ENCODE measurements at places on chromosomes 2 and 18.

DNA sequence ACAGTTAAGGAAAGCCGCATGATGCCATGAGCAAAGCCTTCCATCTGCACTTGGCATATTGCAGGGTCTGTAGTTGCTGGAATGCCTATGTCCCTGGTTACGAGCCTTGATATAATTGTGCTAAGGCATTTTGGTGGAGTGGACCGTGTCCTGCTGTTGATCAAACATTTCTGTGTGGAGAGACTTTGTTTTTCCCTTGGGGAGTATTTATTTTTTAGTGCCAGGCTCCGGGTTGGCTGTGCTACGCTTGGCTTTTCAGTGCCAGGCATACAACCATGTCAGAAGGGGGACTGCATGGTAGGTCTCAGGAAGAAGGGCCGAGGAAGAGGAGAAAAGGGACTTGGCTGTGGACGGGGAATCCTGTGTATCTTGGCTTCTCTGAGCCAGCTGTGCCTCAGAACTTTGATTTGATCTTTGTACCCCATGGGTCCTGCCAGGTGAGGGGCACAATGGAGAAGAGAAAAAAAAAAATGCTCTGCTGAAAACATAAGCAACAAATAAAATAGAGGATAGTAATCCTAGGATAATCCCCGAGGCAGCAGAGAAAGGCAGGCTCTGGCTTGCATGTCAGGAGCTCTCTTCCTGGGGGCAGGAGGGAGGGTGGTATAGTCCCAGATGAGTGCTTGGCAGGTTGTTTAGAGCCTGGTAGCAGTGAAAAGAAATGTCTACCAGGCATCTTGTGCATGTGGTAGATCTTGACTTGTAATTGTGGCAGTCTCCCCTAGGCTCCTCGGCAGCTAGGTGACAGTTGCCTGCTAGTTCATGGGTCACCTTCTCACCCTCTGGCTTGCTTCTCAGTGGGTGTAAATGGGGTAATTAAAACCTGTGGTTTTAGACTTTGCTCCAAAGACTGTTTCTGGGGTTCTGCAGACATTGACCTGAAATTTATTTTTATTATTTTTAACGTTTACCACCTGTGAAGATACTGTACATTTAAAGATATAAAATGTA, 233.0 kb downstream of the NEDD4L start:
- no peak for DNase-seq

DNA sequence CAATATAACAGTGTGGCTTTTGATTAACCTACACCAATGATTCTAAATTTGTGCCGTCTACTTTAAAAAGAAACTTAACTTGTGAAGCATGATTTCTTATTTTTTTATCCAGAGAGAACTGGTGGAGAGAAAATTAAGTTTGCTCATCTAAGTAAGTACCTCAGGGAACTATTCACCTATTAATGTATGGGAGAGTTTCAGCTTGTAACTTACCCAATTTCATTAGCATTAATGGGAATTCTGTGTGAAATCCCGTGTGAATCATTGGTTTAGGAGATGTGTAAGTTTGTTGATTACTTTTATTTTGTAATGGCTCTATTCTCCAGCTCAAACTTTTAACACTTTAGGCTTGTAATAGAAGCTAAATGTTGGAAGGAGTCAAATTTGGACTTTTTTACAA, 1061.5 kb downstream of the TDRD15 start:
- DNase-seq, result no peak

- no peak for DNase-seq
These were observed 88.6 kb upstream of the FHL2 start for GRCh38 chr2:105487142-105488069.

DNA sequence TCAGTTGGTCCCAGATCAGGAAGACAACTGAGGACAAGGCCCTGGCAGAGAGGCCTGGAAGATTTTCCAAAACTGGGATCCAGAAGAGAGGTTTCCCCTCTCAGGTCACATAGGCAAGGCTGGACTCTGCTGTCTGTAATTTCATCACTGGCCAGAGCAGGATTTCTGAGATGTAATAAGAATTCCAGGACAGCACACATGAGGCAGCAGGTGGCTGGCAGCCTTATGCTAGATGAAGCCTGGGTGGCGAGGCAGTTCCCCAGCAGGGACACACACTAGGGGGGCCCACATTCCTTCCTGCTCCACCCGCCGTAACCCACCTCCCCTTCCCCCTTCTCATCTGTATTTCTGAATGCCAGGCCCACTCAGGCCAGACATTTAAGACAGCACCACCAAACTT, 98.6 kb downstream of the HNRNPLL start:
- DNase-seq, result no peak

GRCh38 chr2:237322564-237322963, 91.4 kb downstream of the COL6A3 start:
- no peak for DNase-seq

DNA sequence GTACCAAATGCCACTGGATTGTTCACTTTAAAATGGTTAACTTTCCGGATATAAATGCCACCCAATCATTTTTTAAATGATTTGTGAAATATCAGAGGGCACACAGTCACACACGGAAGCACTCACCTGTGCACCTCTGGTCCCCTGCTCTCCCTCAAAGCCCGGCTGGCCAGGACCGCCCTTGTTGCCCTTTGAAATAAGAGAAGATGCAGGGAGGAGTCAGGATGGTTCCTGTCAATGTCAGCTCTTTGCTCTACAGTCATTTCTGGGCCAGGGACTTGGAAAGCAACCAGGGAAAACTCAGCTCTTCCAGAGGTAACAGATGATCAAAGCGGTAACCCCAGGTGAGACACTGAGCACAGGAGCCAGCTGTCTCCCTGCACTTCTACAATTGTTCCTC, 60.7 kb downstream of the COL6A3 start:
- DNase-seq, result no peak

GRCh38 chr18:8536231-8536630, 73.0 kb upstream of the RAB12 start:
- DNase-seq, result no peak

DNA sequence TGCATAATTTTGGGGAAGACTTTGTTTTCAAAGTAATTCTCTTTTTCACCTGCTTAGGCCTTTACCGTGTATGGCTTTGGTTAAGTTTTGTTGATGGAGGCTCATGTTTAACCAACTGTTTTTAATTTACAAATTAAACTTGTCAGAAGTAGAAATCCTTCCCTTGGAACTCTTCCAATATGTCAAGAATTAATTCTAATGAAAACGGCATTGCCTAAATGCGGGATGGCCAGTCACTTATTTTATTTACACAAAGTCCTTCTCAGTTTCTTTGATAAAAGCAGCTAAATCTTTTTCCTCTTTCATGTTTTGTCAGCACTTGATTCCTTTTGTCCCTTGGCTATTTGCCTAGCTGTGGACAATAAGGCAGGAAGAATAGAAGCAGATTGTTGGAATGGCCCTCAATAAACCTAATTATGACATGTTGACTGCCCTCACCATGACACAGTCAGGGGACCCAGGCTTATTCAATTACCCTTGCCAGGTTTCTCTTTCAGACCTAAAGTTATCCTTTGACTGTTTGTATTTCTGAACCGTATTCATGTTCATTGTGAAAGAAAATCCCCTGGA, 26.3 kb downstream of the PAX3 start:
- DNase-seq, result no peak

DNA sequence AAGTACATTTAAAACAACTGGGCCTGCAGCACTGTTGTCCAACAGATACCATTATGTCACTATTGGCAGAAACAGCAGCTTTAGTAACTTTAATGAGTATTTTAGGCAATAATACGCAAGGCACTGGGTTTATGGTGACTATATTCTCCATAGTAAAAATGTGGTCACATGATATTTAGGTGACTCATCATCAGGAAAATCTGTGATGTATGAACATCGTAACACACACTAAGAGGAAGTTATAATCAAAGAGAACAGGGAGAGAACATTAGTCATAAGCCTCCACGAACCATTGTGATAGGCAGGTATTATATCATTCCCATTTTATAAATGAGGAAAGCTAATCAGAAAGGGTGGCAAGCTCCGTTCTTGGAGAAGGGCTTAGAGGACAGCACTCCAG, 36.9 kb downstream of the RAPH1 start:
- DNase-seq, result no peak

DNA sequence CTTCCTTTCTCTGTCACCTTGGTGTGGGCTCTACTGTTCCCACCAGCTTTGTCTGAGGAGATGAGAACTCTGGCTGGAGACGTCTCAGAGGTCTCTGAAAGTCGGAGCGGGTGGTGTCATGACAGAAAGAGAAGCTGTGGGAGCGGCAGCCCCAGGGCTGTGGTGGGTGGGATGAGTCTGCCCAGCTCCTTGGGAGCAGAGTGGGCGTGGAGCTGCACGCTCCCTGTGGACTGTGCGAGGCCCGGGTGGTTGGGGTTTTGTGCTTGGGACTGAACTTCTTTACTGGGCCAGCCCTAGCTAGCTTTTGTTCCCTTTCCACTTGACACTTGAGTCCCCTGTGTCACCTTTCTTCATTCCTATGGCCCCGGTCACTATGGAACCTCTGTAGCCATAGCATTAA, 10.4 kb downstream of the TOGARAM2 start:
- no peak for DNase-seq

DNA sequence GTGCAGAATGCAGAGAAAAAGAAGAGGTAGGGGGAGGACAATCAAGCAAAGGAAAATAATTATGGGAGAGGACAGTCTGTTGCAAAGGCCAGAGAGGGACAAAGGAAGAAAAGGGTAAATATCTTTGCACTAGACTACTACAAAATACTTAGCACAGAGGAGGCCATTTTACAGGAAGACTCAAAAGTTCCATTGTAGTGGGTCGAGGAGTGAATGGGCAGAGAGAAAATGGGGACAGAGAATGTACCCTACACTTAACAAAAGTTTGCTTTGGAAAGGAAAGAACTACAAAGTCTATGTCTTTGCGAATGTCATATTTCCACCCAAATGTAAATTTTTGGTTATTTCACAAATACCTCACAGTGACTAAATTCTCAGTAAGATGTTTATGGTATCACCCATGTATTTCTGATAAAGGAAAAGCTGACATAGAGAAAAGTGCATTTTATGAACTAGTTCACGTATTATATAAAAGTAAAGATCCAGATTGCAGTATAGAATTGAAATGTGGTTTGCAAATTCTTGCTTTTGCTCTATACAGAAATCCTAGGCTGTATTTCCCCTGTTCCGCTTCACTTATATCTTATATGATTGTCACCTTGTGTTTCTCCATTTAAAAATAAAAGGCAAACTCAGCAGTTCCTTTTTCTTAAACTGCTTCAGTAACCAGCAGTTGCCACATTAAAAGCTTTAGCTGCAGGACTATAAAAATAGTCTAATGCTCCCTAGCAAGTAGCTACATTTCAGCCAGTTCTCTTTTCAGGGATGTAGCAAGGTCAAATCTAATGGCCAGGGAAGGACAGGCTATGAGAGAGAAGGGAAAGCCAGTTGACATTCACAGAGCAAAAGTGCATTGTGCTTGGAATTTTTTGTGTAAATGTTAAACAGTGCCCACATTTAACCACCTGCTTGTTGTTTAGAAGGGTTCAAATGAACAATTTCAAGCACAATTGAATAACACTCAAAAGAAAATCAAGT, 79.7 kb upstream of the CYTIP start:
- DNase-seq, result no peak

DNA sequence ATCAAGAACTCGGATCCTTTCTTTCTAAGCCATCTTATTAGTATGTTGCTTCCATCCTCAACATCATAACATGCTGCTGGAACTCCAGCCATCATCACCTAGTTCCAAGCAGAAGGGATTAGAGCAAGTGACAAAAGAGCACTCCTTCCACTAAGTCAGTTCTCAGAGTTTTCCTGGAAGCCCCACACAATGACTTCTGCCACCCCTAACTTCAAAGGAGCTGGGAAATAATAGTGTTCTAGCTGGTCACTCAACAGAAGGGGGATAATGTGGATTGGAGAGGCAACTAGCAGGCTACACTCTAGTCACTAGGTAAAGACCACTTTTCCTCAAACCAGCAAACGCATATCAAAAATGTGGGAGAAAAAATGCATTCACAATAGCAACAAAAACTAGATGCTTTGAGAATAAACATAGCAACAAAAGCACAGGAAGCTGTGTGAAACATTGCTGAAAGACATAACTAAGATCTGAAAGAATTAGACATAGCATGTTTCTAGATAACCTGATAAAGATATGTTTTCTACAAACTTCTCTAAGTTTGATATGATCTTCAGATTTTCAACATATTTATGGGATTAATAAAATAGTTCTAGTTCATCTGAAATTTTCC, 39.5 kb downstream of the COX7A2L start:
- no peak for DNase-seq
